ENCODE measurements at places on chromosomes 12 and 14. TPM values are rescaled to one million over a fixed set of nuclear protein-coding genes. Genes with fewer than 3 reads are reported as not detected.

LMO3 gene
- 1.9 TPM for total RNA-seq

SIX6 gene
- total RNA-seq: 0.32 TPM

- H3K27me3 ChIP-seq: peaks cover 3% of the 10 kb centered on the region
- H3K36me3 ChIP-seq: no peaks in the 10 kb centered on the region
- no peak for DNase-seq
- no peak overlapping the region for H3K27ac ChIP-seq
Observed at GRCh38 chr12:31928246-31929026, 30.8 kb upstream of the RESF1 start.

DNA sequence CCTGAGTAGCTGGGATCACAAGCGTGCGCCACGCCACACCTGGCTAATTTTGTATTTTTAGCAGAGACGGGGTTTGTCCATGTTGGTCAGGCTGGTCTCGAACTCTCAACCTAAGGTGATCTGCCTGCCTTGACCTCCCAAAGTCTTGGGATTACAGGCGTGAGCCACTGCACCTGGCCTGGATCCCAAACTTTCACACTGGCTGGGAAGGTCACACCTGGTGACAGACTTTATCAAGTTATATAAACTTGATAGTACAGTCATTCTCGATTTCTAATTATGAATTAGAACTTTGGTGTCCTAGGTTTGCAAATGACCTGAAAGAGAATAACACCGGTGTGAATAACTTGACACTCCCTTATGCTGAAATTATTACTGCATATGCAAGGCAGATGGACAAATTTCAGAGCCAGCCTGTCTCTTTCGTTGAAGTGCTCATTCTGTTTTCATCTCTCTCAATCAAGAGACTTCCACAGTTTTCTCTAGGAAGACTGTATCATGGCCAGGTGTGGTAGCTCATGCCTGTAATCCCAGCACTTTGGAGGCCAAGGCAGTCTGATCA lies 5.9 kb downstream of the PLBD1 start:
- no peaks in the 10 kb centered on the region for H3K36me3 ChIP-seq
- H3K4me1 ChIP-seq: no peaks in the 10 kb centered on the region
- H3K27me3 ChIP-seq: no peaks in the 10 kb centered on the region
- no peak overlapping the region for H3K27ac ChIP-seq
- no peak for DNase-seq

LTB4R2 gene
- 3.3 TPM for total RNA-seq

DNA sequence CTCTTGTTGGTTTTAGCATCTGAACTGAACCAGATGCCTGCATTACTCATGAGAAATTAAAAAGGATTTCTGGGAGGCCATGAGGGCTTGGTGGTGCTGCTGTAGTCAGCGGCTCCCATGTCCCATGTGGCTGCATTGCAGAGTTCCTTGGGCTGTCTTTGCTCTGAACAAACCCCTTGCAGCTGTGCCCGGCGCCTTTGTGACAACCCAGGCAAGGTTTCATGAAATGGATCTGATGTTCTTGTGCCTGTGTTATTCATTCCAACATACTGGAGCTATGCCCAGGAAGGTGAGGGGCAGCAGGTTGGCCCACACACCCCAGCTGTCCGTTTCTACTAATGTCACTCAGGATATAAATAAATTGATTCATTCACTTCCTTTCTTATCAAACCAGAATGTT lies 40.8 kb downstream of the TGFB3 start:
- no peaks in the 10 kb centered on the region for H3K36me3 ChIP-seq
- H3K27ac ChIP-seq: peak overlapping the region; percentile 78
- peaks cover 5% of the 10 kb centered on the region for H3K4me1 ChIP-seq
- peak; percentile 88 for DNase-seq

DNA sequence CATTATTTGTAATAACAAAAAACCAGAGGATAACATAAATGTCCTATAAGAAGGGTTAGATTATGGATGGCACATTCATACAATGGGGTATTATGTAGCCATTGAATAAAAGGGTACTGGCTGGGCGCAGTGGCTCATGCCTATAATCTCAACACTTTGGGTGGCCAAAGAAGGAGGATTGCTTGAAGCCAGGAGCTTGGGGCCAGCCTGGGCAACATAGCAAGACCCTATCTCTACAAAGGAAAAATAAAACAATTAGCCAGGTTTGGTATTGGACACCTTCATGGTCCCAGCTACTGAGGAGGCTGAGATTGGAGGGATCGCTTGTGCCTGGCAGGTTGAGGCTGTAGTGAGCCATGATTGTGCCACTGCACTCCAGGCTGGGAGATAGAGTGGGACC lies 14.8 kb downstream of the PTPN11 start:
- H3K27me3 ChIP-seq: no peaks in the 10 kb centered on the region
- no peak for DNase-seq
- H3K36me3 ChIP-seq: no peaks in the 10 kb centered on the region
- H3K4me1 ChIP-seq: peaks cover 11% of the 10 kb centered on the region

DNA sequence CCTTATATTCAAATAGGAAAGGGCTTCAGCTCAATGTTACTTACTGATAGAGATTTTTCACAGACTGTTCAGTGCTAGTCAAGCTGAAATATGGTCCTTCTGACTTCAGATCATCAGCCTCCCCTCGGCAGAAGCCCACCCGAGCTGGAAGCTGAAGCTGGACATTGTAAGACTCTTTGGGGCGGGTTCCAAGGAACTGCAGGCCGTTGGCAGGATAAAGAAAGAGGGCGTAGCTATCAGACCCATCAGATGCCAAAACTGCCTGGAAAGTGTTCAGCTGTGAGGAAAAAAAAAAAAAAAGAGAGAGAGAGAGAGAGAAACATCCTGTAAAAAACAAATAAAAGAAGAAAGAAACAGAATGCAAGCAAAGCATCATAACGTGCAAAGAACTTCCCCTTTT lies 8.8 kb downstream of the NID2 start:
- H3K4me1 ChIP-seq: peaks cover 6% of the 10 kb centered on the region
- H3K27ac ChIP-seq: no peak overlapping the region
- no peaks in the 10 kb centered on the region for H3K36me3 ChIP-seq
- DNase-seq: no peak

DNA sequence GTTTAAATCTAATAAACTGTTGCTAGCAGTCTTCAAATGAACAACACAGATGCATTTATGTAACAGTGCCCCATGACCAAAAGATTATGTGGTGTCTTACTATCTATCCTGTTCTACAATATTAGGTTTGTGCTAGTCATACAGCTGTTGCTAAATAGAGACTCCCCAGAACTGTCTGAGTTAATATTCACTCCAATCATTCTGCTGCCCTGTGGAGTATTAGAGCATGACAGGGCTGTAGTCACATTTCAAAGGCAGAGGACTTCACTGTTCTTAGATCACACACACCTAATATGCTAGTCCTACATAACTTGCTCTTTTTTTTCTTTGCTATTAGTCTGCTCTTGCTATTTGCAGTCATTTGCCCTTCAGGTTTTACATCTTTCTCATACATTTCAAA lies 157.6 kb upstream of the MDGA2 start:
- no peaks in the 10 kb centered on the region for H3K36me3 ChIP-seq
- no peak overlapping the region for H3K27ac ChIP-seq
- H3K4me3 ChIP-seq: no peak overlapping the region

GRCh38 chr14:22819151-22819988 lies 4.1 kb upstream of the SLC7A7 start:
- H3K4me1 ChIP-seq: peaks cover 6% of the 10 kb centered on the region
- H3K4me3 ChIP-seq: peak overlapping the region; percentile 22
- no peaks in the 10 kb centered on the region for H3K36me3 ChIP-seq
- no peak for DNase-seq

DNA sequence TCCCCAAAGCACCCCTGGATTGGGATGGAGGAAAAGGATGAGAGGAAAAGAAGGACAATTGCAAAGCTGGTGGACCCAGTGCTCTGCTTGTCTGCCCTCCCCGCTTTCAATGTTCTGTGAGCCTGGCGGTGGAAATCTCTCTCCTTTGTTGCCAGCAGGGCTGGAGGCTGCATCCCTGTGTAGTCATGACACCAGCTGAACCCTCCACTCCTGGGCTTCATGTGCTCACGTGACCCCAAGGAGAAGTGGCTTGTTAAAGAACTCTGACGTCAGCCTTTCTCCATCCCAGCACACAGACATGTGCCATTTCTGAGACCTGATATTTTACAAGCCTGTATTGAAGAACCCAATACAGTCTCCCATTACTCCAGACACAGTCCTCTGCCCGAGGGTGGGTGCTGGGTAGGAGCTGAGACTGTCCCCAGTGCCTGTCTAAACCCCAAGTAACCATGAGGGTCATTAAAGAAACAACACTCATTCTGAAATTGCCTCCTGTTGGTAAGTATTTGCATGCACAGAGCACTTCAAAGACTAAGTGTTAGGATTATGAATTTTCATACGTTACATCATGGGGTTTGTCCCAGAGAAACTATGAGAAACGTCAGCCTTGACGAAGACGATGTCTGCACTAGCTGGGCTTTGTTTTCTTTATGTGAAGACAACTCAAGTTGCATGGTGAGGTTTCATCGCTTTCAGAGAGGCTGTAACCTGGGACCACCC lies 21.7 kb downstream of the GALNT16 start:
- no peaks in the 10 kb centered on the region for H3K36me3 ChIP-seq
- no peak overlapping the region for H3K27ac ChIP-seq
- no peak for DNase-seq
- no peaks in the 10 kb centered on the region for H3K4me1 ChIP-seq
- H3K4me3 ChIP-seq: no peak overlapping the region

DNA sequence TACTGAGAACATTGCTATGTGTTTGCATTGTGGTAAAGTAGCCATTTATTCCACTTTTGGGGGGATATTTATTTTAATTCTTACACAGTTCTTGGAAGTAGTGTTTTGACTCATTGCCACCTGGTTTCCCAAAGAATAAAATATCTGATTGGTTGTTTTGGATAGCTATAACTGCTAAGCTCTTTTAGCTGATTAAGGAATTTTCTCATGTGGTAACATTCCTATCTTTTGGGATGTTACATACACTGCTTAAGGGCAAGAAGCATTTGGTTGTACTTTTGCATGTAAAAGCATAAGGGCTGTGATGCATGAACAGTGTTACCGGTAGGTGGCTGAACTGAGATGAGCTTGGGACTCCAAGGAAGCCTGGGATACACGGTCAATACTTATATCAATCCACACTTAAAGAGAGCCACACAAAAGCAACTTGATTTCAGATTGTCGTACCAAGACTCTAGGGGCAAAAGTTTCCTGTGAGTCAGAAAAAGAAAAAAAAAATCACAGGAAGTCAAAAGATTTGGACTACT lies 71.4 kb upstream of the PRKD1 start:
- no peak for DNase-seq
- H3K4me1 ChIP-seq: no peaks in the 10 kb centered on the region
- no peaks in the 10 kb centered on the region for H3K27me3 ChIP-seq

- H3K27ac ChIP-seq: no peak overlapping the region
- no peak overlapping the region for H3K4me3 ChIP-seq
- H3K36me3 ChIP-seq: no peaks in the 10 kb centered on the region
- no peak for DNase-seq
Observed at GRCh38 chr14:59018460-59018859, 170.0 kb upstream of the DAAM1 start.

PMCH gene
- total RNA-seq: not detected

GLIPR1L1 gene
- not detected for total RNA-seq

- no peak for DNase-seq
- H3K27me3 ChIP-seq: no peaks in the 10 kb centered on the region
- no peak overlapping the region for H3K4me3 ChIP-seq
- H3K36me3 ChIP-seq: no peaks in the 10 kb centered on the region
- no peaks in the 10 kb centered on the region for H3K4me1 ChIP-seq
Observed at GRCh38 chr12:104761611-104762010, 196.5 kb downstream of the SLC41A2 start.

DNA sequence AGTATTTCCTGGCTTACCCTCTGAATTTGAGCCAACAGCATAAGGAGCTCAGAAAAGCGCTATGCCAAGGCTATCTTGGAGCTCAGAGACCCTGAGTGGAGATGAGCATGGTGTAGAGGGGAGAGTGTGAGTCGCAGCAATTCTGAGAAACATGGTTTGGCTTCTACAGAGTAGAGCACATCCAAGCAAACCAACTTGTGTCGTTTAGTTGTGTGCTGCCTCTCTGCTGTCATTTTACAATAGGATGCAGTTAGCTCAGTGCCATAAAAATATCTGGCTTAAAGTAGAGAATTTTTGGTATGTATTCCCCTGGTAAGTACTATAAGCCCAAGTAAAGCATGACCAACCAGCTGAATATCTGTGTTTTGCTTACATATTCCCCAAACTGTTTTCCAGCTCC lies 249.2 kb downstream of the TRHDE start:
- H3K4me1 ChIP-seq: no peaks in the 10 kb centered on the region
- no peak for DNase-seq
- H3K36me3 ChIP-seq: no peaks in the 10 kb centered on the region

- no peaks in the 10 kb centered on the region for H3K4me1 ChIP-seq
- no peak for DNase-seq
- no peak overlapping the region for H3K27ac ChIP-seq
- no peaks in the 10 kb centered on the region for H3K27me3 ChIP-seq
- H3K4me3 ChIP-seq: no peak overlapping the region
Observed at GRCh38 chr14:46581036-46581671, 70.4 kb downstream of the RPL10L start.

Measured in gastrocnemius medialis (tissue), 4 donors.